Right lobe of liver (tissue), 6 donors: ENCODE measurements at places on chromosomes 6 and 20.

DNA sequence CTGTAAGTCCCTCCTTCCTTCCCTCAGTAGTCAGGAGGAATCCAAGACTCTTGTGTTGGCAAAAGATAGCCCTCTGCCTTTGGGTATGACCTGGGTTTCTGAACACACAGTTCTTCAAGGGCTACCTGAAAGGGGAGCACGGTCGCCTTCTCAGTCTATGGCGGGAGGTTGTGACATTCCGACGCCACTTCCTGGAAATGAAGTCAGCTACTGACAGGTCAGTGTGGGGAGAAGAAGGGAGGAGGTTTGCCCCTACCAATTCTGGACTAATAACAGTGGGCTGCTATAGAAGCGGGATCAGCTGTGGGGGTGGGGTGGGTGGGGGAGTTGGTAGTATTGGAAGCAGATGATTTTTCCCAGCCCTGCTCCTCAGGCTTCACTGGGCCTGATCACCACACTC, 11.5 kb downstream of the CEP250 start:
- DNase-seq, result no peak

DNA sequence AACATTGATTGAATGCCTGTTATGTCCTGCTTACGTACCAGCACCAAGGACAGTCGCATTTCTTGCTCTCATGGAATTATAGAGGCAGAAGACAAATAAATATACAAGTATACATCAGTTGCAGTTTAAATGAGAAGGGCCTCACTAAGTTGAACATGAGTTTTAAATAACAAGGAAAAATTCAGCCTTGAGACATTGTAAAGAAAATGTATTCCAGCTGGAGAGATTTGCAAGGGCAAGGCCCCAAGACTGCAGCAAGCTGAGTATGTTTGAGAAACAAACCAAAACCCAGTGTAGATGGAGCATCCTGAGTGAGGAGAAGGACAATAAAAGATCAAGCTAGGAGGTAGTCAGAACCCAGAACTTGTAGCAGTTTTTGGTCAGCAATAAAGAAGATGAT, 123.2 kb upstream of the BMP5 start:
- DNase-seq, result no peak

- DNase-seq, result no peak
Measured at GRCh38 chr20:15710636-15711035, 862.6 kb downstream of the KIF16B start.

GRCh38 chr6:132070356-132070755, 119.2 kb upstream of the CCN2 start:
- no peak for DNase-seq

DNA sequence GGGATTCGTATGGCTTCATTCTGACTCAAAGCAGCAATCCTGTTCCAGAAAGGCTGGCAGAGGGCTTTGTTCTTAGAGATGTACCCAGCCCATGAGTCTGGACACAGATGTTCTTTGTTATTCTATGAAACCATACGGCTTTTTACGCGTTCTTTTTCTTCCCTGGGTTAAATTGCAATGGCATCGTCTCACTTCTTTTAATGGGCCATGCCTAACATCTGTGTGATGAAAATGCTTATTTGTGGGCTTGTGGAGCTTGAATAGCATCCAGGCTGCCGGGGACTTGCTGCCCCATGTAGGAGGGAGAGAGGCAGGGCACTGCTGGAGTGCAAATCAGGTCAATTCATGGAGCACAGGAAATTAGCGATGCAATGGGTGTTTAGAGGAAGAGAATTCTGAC, 19.4 kb downstream of the FAM50B start:
- no peak for DNase-seq
